ENCODE measurements at places on chromosomes 11 and 22.
A peak's percentile ranks its signal among the peaks of the same experiment; 100 is the strongest.

DNA sequence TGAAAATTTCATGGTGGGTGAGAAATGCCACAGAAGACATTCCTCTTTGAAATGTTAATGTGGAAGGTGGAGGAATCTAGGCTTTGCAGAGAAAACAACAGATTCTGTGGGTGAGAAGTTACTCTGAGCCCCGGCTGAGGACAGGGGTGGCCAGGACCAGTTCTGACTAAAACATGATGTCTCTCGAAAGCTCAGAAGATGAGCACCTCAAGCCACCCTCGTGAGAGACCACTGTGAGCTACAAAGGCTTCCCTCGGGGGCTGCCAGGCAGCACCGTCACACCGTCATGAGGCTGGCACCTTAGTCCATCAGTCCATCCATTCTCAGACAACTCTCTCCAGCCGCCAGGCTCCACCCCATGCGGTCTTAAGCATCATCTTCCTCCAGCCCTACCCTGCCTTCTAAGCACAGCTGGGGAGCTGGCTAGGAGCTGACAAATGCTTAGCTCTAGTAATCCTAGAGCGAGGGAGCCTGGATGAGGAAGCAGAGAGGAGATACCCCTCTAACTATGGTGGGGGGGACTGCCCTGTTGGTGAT is 360.5 kb downstream of the SHANK2 start:
- no peak for DNase-seq

- no peak for DNase-seq
These were observed 32.3 kb downstream of the TPBGL start for GRCh38 chr11:75272821-75273301.

DNA sequence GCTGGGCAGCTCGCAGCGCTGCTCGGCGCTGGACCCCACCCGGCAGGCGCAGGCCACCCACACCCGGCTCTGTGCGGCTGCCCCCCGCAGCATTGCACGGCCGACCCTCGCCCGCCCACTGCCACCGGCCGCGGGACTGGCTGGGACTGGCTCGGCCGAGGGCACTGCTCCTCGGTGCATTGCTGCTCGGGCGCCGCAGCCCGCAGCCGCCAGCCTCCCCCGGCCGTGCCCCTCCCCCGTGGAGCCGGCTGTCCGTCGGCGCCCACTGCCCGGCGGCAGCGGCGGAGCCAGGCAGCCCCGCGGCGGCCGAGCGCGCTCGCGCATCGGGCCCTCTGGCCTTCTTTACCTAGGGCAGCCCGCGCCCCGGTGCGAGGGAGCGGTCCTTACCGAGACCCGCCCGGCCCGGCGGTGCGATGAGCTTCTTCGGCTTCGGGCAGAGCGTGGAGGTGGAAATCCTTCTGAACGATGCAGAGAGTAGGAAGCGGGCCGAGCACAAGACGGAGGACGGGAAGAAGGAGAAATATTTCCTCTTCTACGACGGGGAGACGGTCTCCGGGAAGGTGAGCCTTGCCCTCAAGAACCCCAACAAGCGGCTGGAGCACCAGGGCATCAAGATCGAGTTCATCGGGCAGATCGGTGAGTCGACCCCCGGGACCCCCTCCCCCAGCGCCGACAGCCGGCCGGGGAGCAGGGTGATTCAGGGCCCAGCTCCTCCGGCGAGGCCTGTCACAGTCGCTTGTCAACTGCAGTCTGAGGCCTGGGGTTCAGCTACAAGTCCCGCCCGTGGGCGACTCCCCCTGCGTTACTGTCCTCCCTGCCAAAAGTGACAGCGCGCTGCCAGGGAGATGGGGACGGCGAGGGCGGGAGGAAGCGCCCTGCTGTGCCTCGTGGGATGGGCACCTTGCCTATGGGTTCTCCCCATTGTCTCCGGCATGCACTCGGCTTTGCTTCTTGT is 516 bp downstream of the VPS26B start:
- DNase-seq: peak; percentile 36

DNA sequence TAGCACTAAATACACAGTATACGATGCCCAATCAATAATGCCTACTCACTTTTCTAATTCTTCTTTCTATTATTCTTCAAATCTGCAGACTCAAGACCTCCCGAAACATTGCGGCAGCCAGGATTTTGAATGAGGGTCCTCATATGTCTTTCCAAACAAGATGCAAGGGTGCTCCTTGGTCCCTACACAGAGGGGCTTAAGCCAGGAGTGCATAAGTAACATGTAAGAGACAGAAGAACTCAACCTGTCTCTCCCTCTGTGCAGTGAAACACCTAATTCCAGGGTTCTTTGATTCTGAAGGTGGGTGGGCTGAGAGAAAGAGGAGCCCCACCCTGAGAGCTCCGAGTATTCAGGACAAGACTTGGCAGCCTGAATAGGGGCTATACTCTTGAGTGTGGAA is 117.6 kb downstream of the ZNF280B start:
- DNase-seq: no peak

DNA sequence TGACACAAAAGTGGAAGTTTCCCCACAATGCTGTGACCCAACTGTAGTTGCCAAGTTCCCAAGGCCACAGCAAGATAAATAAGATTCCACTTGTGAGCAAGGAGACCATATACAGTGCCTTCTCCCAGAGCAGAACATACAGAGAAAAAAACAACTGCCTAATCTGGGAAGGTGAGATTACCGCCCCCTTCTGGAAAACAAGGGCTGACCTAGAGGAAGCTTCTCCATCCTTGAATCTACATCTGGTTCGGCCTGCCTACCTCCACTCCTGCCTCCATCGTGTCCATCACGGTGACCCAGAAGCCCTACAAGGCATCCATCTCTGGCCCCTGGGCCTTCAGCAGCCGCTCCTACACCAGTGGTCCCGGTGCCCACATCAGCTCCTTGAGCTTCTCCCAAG is 6.1 kb upstream of the RNASEH2C start:
- DNase-seq: no peak

DNA sequence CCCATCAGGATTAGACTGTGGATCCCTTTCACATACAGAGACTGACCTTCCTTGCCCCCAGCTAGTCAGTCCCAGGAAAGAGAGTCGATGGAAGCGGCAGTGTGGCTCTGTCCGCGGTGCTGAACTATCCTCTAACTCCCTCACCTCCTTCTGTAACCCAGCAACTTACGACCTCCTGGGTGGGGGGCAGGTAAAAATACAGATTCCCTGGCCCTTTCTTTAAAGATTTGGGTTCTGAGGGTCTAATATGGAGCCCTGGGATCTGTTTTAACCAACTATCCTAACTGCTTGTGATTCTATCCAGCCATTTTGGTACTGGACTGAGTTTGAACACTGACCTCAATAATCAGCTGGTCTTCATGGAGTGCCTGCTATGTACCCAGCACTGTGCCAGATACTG is 23.2 kb downstream of the MFNG start:
- no peak for DNase-seq

- DNase-seq: no peak
These were observed 7.4 kb downstream of the OTOG start for GRCh38 chr11:17554487-17554886.

- DNase-seq: no peak
These were observed 48.6 kb downstream of the C11orf91 start for GRCh38 chr11:33651990-33652389.

- DNase-seq: no peak
These were observed 9.1 kb downstream of the LRP5 start for GRCh38 chr11:68321293-68322051.
